ENCODE measurements at places on chromosomes 2 and 18. TPM values are rescaled to one million over a fixed set of nuclear protein-coding genes. Genes with fewer than 3 reads are reported as not detected.

DNA sequence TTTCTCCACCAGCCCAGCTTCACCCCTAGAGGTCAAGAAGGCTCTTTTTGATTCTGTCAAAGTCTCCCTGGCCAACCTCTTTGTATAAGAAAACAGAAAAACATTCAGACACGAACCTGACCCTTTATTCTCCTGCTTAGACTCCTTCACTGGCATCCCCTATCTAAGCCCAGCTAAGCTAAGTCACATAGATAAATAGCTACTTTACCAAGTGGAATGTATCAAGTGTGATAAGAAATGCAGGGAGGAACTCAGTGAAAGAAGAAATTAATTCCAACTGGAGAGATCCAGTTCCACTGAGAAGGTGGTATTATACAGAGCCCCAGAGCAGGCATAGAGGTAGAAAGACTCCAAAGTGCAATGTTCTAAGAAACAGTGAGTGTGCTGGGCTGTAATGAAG is 489.5 kb downstream of the TNS1 start:
- DNase-seq = no peak

GRCh38 chr2:224885836-224886547 is 156.3 kb downstream of the DOCK10 start:
- DNase-seq = peak; percentile 78

- DNase-seq = peak; percentile 73
Observed at GRCh38 chr2:25324905-25325592, 16.7 kb downstream of the DNMT3A start.

DNA sequence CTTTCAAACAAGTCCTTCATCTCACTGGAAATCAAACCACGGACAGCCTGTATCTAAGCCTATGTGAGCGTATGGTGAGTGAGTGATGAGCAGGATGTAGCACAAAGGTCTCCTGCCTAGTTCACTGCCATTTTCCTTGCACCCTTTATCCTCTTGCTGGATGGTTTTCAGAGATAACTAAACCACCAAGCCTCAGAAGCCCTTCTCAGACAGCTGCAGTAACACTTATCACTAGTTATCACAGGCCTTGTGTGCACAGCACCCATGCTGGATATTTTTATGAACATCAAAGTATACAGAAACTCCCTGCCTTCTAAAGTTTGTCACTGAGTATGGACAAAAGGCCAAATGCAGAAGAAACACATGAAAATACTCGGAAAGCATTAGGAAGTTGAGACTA is 69.5 kb downstream of the C1D start:
- no peak for DNase-seq

DNA sequence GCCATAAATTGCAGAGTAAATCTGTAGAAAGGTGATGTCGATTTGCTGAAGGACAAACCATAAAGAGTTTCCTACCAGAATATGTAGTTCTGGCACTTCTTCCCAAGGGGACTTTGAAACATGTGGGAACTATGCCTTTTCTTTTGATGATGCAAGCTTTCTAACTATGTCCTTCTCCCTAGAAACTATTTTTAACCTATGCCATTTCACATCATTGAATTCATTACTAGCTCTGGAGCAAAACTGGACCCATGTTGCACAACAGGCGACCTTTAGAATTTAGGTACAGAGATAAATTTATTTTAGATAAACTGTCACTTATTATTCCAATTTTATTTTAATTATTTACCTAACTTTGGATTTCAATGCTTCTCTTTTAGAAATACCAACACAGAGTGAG is 186.5 kb downstream of the CCDC102B start:
- no peak for DNase-seq

DNA sequence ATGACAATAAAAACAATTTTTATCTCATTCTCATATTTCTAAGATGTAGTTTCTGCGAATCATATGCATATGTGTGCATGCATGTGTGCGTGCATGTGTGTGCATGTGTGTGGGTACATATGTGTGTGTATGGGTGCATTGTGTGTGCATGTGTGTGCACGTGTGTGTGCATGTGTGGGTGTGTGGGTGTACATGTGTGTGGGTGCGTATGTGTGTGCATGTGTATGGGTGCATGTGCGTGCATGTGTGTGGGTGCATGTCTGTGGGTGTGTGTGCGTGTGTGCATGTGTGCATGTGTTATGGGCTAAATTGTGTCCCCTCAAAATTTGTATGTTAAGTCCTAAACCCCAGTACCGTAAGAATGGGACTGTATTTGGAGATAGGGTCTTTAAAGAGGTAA is 49.3 kb downstream of the COL6A3 start:
- DNase-seq = no peak

- no peak for DNase-seq
Observed at GRCh38 chr2:230957756-230958391, 32.8 kb upstream of the GPR55 start.

- no peak for DNase-seq
Observed at GRCh38 chr2:109147405-109147804, 18.4 kb downstream of the SH3RF3 start.

GRCh38 chr2:189144700-189145211 is 34.8 kb downstream of the COL5A2 start:
- DNase-seq = peak; percentile 45

TSGA10 gene
- total RNA-seq = 2.8 TPM

SPHKAP gene
- total RNA-seq = not detected

SPEG gene
- total RNA-seq = 32.7 TPM

KLF7 gene
- 5.4 TPM for total RNA-seq

GEN1 gene
- 20.4 TPM for total RNA-seq

CGREF1 gene
- 5.2 TPM for total RNA-seq
